Stimulated activated naive CD8-positive, alpha-beta T cell treated with anti-CD3 and anti-CD28 coated beads, Interleukin-15, Interleukin-2, amounts not matched to agents 100 U/mL and 50 U/mL, for 24 hours (primary cell): ENCODE measurements at places on chromosomes 4 and X.

DNA sequence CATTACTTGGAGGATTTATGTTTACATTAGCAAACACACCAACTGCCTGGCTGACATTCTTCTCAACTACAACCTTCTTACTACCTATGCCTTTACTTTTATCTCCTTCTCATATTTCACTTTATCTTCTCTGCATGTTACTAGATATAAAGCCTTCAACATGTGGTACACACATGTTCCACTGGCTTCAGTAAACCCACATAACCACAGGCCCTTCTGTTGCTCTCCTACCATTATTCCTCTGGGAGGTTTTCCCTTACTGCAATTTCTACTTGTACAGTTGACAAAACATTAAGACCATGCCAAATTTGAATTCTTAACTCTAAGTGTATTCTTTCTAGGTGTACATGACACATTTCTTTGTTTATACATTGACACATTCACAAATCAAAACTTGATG is 133.1 kb downstream of the ARAP2 start:
- DNase-seq = no peak

- no peak for DNase-seq
Observed at GRCh38 chr4:60389633-60390032, 810.5 kb upstream of the ADGRL3 start.

- no peak for DNase-seq
Observed at GRCh38 chrX:96440941-96441340, 243.7 kb upstream of the DIAPH2 start.

- no peak for DNase-seq
Observed at GRCh38 chr4:48085821-48086589, 48.0 kb downstream of the TXK start.

DNA sequence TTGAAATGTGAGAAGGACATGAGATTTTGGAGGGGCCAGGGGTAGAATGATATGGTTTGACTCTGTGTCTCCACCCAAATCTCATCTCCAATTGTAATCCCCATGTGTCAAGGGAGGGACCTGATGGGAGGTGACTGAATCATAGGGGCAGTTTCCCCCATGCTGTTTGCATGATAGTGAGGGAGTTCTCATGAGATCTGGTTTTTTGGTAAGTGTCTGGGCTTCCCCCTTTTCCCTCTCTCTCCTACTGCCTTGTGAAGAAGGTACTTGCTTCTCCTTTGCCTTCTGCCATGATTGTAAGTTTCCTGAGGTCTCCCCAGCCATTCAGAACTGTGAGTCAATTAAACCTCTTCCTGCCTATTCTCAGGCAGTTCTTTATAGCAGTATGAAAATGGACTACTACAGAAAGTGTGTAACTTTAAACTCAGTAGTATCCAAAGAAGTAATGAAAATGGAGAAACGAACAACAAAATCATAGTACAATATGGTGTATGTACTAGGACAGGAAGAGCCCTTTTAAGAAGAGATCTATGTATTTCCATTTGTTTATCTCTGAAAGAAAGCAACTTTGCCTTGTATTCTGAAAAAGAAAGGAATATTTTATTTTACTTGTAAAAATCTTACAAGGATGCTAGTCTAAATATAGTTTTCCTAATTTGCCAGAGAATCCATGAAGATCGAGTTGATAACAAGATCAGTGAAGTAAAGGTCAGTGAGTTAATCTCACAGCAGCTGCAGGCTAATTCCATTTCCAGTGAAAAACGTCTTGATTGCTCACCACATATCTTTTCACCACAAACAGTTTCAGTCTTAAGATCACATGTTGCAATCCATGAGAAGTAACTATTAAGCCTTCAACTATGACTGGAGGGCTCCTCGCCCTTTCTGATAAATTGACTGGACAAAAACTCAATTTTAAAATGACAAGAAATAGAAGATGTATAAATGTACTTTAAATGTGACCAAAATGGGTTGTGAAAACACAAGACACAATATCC is 20.5 kb downstream of the PKD2 start:
- no peak for DNase-seq

GRCh38 chrX:130738638-130739195 is 164.3 kb downstream of the ENOX2 start:
- DNase-seq = no peak

DNA sequence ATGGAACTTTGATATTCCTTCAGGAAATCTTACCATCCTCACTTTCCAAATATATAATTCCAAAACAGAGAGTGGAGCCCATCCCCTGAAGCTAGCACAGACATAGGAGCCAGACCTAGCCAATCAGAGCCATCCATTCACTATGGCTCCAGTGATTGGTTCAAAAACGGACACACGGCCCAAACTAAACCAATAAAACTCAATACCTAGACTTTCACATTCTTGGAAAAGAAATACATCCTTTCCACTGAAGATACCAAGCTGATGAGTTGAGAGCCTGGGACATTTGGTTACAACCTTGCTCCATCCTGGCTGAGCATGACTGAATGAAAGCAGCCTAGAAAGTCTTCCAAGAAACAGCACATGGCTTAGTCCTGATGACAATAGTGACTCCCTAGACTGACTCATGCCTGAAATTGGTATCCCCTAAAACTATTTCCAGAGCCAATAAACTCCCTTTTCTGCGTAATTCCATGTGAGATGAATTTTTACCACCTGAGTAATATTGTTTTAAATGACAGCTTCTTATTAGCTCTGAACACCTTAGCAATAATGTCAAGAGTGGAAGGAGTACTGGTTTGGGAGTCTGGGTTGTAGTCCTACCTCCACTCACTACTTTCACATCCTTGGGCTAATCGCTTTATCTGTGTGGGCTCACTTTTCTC is 189.6 kb upstream of the LNX1 start:
- no peak for DNase-seq

DNA sequence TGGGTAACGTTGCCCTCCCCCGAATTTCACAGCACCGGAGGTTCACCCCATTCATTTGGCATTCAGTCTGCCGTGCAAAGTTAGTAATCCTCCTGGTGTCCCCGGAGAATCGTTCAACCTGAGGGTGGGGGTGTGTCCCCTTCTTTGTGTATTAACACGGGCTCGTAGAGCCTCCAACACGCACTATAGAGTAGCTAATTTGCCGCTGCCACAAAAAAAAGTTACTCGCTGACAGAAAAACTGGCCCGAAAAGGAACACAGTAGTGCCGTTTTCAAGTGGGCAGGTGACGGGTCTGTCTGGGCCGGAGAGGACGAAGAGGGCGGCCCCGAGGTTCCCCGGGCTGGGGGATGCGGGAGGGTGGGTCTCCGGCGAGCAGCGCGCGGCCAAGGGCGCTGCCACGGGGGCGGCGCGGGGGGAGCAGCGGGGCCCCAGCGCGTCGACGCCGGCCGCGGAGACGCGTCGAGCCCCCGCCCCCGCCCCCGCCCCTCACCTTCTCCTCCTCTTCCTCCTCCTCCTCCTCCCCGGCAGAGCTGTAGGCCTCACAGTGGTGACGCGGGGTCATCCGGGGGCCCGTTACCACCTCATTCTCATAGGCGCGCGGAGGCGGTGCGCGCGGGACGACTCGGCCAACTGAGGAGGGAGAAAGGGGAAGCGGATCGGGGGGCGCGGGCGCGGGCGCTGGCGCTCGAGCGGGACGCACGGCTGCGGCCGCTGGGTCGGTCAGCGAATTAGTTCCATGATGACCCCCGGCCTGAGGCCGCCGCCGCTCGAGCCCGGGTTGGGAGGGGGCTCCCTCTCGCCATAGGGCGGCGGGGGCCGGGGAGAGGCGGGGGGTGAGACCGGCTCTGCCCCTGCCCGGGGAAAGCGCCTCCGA is 571 bp downstream of the CCNI start:
- DNase-seq = peak; percentile 79

- DNase-seq = no peak
Observed at GRCh38 chr4:148255344-148255720, 186.9 kb downstream of the NR3C2 start.

DNA sequence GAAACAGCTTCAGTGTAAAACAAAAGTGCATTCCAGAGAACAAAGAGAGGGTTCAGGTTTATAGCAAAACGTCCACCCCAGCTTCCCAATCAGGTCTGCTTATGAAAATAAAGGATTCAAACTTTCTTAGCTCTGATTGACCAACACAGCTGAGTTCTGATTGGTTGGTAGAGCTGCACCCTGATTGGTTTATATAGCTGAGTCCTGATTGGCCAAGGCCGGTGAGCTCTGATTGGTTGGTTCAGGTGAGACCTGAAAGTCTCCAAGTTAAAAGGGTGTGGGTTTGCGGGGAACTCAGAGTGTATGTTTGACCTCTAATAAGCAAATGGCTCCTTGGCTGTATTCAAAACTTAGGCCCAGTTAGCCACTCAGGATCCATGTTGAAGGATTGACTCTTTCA is 20.9 kb downstream of the CLRN2 start:
- DNase-seq = no peak

DNA sequence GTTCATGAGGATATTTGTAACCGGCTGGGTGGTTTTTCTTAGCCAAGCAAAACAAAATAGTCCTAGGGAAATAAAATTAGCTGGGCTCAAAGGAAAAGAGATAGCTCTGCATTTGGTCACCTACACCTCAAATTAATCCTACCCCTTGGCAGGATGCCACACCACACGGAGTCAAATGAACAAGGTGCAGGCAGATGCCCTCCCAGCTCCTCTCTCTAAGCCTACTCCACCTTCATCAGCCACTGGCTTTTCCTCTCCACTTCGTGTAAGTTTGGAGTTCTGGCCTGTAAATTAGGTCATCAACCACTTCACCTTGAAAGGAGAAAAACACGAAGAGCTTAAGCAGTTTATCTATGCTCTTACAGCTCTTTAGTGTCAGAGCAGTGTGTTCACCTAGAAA is 1.4 kb downstream of the DDIT4L start:
- DNase-seq = no peak

DNA sequence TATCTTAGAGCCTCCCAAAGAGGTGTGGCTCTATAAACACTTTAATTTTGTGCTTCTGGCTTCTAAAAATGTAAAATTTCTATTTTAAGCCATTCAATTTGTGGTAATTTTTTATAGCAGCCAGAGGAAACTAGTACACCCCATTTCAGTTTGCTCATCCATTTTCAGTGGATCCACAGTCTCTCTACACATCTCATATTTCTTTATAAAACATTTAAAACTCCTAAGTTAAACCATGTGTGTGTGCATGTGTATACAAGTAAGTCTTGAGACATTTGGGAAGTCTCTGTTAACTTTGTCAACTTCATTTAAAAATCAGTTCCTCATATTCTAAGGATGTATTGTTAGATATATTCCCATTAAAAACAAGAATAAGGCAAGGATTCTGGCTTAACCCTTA is 273.2 kb downstream of the IL15 start:
- no peak for DNase-seq

GRCh38 chr4:147916351-147916750 is 184.5 kb downstream of the ARHGAP10 start:
- no peak for DNase-seq

DNA sequence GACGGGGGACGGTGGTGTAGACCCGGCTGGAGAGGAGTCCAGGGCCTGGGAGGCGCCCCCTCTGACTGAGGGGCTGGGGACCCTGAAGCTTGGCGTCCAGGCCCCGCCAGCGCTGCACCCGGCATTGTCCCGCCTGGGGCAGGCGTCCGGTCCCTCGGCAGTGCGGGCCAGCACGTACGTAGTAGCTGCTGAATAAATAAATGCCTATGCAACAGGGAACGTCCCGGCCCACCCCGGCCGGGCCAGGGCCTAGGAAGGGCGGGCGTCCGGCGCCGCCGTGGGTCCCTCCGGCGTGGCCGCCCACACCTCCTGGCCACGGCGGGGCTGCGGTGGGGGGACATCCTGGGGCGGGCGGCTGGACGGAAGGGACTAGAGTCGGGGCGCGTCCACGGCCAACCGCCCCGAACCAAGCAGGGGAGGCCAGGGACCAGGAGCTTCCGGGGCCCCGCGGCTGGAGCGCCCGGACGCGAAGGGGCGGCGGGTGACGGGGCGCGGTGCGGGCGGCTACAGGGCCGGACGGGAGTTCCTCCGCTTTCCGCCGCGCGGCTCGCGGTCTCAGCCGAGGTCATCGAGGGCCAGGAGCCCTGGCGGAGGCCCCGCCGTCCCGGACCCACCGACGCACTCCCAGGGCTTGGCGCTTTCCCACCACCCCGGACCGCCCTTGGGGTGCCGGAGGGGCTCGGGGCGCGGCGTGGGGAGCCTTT is 886 bp upstream of the WWC2 start:
- peak; percentile 34 for DNase-seq
